Fibroblast of villous mesenchyme (primary cell): ENCODE measurements at places on chromosomes 11 and 22.

- DNase-seq: no peak
These were observed 155.5 kb downstream of the SHANK2 start for GRCh38 chr11:71096751-71097388.

GRCh38 chr22:40328546-40329456 lies 17.5 kb upstream of the ADSL start:
- DNase-seq: no peak

GRCh38 chr11:87430821-87431220 lies 393.1 kb downstream of the TMEM135 start:
- DNase-seq: no peak

GRCh38 chr11:101960231-101960630 lies 43.9 kb upstream of the ANGPTL5 start:
- DNase-seq: no peak

DNA sequence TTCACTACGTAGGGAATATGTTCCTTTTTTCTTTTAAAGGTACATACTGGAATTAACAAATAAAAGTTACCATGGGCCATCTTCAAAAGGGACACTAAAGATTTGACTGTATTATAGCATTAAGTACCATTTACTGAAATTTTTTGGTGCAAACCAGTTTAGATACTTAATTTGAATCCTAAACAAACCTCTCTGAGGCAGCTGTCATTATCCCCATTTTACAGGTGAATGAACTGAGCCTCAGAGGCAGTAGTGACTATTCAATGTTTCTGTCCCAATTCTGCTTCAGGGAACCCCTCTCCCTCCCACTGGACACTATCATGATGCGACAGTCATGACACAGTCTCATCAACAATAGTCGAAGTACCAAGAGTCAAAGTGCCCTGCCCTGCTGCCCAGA lies 76.2 kb upstream of the PHF21A start:
- DNase-seq: no peak

- DNase-seq: peak; percentile 65
These were observed 94.3 kb downstream of the FEZ1 start for GRCh38 chr11:125401746-125402145.

GRCh38 chr11:66184728-66185127 lies 83.7 kb upstream of the RAB1B start:
- no peak for DNase-seq

GRCh38 chr11:2888266-2888968 lies 2.8 kb upstream of the CDKN1C start:
- DNase-seq: peak; percentile 82

- DNase-seq: no peak
These were observed 70.4 kb downstream of the ATM start for GRCh38 chr11:108293229-108293628.

DNA sequence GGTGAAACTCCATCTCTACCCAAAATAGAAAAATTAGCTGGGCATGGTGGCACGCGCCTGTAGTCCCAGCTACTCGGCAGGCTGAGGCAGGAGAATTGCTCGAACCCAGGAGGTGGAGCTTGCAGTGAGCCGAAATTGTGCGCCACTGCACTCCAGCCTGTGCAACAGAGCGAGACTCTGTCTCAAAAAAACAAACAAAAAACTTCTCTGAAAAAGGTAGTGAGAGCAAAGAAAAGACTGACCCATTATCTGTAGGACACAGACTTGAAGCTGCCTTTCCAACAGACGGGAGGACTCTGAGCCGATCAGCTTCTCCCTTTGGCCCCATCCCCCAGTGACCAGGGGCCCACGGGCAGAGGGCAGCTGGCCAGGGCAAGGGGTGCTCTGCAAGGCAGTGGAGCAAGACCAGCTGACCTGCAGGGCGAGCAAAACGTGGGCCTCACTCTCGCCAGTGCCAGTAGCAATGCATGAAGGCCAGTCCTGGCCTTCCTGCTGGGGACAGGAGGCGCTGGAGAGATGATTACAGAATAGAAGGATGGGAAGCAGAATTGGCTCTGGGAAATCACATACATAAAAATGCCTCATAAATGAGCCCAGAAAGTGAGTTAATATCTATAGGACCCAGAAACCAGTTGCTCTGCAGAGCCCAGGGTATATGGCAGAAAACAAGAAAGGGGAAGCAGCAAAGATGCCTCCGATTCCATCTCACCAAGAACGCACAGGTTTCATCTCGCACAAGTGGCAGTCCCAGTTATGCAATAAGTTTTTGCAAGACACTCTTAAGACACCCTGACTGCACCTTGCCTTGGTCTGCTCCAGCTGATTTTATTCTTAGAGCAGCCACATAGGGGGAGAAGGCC lies 2.8 kb downstream of the EHD1 start:
- DNase-seq: no peak

GRCh38 chr22:49010901-49011300 lies 816.8 kb downstream of the BRD1 start:
- no peak for DNase-seq

- no peak for DNase-seq
These were observed 2.6 kb downstream of the ESAM start for GRCh38 chr11:124759266-124760204.

DNA sequence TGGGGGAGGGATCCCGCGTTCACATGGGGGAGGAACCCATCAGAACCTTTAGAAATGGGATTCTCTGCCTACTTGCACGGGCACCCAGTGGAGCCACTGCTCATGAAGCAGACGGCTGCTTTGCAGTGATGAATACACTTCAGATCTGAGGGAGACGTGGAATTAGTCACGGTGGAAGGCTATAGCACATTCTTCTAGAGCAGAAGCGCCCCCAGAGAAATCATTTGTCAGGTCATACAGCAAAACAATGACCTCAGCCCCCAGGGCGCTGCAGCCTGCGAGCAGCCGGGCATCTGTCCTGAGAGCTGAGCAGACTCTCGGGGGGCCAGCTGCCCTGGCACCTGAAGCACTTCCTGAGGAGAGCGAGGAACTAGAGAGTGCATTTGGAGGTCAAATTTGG lies 12.7 kb downstream of the TP53AIP1 start:
- no peak for DNase-seq

GRCh38 chr11:1128311-1129142 lies 29.2 kb upstream of the MUC5AC start:
- DNase-seq: no peak

GRCh38 chr11:101516546-101516945 lies 67.3 kb downstream of the TRPC6 start:
- no peak for DNase-seq

DNA sequence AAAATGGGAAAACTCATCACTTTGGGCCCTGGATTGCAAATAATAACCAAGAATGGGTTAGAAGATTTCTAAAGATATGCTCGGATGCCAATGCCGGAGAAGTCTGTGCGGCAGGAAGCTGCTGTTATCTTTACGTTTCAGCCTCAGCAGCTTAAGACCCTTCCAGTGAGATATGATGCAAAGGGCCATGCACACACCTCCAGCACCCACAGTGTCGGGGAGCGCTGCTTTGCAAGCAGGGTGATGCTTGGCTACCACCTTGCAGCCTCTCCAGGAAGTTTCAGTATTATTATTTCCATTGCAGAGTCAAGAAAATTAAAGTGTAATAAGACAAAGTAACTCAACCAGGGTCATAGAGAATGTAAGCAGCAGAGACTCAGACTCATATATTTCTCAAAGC lies 37.3 kb downstream of the LARGE1 start:
- no peak for DNase-seq

DNA sequence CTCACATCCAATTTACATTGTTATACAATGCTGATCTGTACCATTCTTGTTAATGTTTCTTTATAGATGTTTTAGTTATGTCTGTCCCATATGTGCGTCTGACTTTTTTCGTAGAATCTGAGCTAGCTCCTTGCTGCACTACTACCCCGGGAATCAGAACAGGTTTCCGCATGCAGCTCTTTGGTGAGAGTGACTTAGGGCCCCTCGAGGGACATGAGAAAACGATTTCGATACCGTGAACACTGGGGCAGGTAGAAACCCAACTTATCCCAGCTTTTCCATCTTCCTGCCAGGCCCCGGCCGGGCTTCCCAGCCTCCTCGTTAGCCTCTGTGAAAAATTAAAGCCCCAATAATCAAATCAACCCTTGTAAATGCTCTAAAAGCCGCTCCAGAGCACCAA lies 23.4 kb upstream of the PKNOX2 start:
- DNase-seq: no peak

DNA sequence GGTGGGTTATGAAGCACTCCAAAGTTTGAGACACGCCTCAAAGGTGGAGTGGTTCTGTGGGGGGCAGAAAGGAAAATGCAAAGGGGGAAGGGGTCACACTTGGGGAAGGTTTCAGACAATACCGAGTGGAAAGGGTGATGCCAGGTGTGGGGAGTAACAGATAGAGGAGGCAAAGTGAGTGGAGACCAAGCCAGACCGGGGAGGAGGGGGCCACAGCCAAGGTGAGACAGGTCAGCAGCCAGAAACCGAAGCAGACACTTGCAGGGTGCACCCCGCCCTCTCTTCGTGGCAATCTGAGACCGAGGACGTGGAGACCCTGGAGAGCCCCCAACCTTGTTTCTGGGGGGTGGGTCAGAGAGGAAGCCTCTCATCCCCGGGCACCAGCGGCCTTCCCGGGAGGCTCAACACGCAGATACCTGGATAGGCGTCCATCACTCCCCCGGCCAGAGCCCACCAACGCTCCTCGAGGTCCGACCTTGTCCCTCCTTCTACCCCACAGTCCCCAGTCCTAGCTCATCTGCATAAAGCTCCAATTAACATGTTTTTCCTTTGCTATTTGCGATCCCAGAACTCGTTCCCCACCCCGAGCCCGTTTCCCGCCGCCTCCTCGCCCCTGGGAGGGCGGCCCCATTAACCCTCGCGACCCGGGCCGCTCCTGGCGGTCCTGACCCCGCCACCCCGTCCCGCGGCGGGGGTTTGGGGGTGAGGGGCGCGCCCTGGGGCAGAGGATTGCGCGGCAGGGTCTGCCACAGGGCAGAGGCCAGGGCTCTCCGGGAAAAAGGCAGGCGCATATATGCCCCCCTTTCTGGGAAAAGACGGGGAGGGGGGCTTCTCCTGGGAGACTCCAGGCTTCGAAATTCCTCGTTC lies 21.8 kb downstream of the RTN4RL2 start:
- DNase-seq: no peak

DNA sequence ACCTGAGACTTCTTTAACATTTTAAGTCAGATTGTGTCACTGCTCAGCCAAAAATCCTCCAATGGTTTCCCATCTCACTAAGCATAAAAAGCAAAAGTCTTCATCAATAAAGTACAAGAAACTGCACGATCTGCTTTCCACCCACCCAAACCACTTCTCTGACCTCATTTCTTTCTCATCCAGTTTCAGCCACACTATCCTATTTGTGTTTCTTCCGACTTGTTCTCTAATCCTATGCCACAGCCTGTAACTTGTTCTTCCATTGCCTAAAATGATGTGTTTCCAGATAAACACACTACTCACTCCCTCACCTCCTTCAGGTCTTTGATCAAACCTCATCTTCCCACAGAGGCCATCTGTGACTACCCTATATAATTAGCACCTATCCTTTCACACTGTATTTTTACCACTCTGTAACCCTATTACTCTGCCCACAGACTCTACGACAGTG lies 28.4 kb downstream of the ARHGAP32 start:
- DNase-seq: no peak

- DNase-seq: no peak
These were observed 33.1 kb upstream of the SPTBN2 start for GRCh38 chr11:66762088-66762487.

GRCh38 chr22:46058091-46058420 lies 81.1 kb upstream of the WNT7B start:
- peak; percentile 81 for DNase-seq

GRCh38 chr11:111483431-111483830 lies 28.8 kb downstream of the BTG4 start:
- no peak for DNase-seq
